ENCODE measurements at places on chromosomes 4 and X.
A peak's percentile ranks its signal among the peaks of the same experiment; 100 is the strongest.

DNA sequence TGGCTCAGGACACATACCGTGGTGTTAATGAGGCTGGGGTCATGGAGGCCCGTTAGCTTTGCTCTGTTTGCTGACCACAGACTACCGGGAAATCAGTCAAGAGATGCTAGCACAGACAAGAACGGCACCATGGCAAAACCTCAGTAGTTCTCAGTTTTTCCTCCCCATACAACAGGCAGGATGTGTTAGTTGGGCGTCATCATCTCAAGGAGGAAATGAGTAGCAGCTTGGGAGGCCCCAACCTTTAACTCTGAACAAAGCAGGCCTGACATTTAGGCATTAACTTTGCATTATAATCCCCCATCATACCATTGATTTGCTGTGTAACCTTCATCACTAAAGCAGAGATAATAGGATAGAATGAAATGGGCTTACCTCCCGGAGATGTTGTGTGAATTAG is 714.2 kb downstream of the RPA4 start:
- ATAC-seq = peak; percentile 86

DNA sequence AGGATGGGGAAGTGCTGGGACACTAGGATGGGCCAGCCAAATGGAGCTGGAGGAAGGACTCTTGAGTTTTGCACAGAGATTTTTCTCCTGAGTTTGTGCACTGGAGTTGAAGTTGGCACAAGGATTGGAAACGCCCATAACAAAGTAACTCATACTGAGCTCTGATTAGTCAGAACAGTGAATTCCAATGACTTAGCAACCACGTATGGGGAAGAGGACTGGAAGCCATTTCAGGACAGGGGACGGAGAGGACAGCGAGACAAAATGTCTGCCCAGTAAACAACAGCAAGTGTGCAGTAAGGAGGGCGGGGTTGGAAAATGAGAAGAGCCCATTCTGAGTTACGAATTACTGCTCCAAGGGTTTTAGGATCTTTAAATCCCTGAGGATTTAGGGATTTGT is 5.9 kb downstream of the RIPPLY1 start:
- no peak for ATAC-seq

- ATAC-seq = no peak
Observed at GRCh38 chrX:138745196-138745595, 33.7 kb upstream of the FGF13 start.

DNA sequence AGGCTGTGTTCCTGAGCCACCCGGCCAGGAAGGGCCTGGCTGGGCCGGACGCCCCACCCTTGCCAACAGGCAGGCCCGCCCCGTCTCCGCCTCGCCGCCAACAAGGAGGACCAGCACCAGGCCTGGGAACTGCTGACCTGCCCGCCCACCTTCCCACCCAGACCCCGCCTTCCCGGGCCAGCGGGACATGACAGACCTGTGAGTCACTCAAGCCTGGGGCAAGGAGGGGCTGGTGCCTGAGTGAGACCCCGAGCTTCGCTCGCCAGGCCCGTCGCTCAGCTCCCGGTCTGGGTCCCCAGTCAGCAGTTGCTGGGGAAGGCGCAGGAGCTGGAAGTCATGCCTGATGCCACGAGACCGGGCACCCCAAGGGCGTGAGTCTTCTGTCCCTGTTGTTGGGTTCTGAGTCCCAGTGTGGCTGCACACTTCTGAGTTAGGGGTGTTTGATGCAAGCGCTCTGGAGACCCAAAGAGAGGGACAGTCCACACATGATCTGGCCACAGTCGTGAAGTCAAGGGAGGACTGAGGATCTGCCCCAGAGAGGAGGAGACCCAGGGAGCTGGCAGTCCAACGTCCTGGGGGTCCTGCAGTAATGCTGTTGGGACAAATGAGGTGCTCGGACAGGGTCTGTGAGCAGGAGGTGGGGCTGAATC is at the start of gene DNASE1L1:
Gene DNASE1L1, minus strand, starts transcription at position 33 of the 650 bp plus-strand sequence. CDS start 3,686 bp downstream, outside the sequence.
- ATAC-seq = no peak

GRCh38 chrX:38968344-38969216 is 167.3 kb downstream of the MID1IP1 start:
- ATAC-seq = no peak
